ENCODE measurements at places on chromosomes 4 and X.

DNA sequence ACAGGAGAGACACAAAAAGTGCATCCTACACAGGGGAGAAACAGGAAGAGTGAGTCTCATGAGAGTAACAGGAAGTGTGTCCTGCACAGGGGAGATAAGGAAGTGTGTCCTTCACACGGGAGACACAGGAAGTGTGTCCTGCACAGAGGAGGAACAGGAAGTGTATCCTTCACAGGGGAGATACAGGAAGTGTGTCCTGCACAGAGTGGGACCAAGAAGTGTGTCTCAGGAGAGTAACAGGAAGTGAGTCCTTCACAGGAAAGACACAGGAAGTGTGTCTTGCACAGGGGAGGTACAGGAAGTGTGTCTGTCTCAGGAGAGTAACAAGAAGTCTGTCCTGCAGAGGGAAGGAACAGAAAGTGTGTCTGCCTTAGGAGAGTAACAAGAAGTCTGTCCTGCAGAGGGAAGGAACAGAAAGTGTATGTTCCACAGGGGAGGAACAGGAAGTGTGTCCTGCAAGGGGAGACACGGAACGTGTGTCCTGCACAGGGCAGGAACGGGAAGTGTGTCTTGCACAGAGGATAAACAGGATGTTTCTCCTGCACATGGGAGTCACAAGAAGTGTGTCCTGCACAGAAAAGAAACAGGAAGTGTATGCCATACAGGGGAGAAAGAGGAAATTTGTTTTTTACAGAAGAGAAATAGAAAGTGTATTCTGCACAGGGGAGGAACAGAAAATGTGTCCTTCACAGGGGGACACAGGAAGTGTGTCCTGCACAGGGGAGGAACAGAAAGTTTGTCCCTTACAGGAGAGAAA lies 102.0 kb downstream of the ARSF start:
- DNase-seq = no peak

- DNase-seq = no peak
Observed at GRCh38 chrX:42017971-42018370, 94.6 kb upstream of the CASK start.

GRCh38 chr4:180530787-180531186 lies 1712.4 kb upstream of the TENM3 start:
- no peak for DNase-seq

DNA sequence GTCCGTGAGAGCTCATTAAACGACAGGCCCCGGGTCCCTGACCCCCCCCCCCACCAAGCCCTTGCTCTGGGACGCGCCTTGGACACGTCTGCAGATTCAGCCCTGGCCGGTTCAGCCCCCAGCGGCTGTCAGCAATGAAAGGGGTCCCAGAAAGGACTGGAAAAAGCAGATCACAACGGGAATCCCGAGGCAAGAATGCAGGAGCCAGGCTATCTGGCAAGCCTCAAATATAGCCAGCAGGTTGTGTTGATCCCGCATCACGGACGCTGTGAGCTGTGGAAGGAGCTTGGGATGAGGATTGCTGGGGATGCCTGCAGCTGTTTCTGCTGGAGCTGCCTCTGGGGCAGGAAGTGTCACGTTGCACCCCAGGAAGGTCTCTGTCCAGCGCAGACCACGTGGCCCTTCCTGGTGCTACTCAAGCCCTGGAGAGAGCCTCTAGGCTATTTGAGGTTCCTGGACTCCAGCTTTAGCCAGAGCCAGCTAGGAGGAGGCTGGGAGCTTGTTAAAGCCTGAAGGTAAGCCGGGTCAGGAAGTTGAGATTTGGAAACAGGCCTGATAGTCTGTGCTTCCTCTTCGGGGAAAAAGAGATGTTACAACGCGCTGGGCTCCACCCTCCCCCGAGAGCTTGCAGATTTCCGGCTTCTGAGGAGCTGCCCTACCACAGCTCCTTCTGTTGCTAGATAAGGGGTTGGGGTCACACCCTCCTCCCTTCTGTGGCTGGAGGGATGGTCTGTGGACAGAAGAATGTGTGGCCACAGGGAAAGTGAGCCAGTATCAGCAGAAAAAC lies 19.3 kb upstream of the CSF2RA start:
- peak; percentile 40 for DNase-seq

GRCh38 chr4:16967722-16968121 lies 69.3 kb upstream of the LDB2 start:
- no peak for DNase-seq

DNA sequence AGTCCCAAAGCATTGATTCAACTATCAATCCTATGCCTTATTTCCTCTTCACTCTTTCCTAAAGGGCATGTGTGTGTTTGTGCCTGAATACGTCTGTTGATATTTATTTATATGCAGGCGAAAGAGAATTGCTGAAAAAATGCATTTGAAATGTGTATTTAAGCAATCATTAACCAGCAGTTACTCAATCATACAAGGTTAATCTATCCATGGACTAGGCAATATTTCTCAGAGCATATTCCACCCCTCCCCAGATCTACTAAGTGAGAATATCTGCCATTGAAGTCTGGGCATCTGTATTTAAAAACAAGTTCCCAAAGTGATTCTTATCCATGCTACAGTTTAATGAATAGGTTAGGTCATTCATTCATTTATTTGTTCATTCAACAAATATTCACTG lies 113.6 kb downstream of the RASGEF1B start:
- DNase-seq = no peak

GRCh38 chr4:140719686-140720085 lies 36.5 kb downstream of the TBC1D9 start:
- DNase-seq = no peak

GRCh38 chr4:72557021-72557420 lies 12.0 kb downstream of the ADAMTS3 start:
- no peak for DNase-seq

DNA sequence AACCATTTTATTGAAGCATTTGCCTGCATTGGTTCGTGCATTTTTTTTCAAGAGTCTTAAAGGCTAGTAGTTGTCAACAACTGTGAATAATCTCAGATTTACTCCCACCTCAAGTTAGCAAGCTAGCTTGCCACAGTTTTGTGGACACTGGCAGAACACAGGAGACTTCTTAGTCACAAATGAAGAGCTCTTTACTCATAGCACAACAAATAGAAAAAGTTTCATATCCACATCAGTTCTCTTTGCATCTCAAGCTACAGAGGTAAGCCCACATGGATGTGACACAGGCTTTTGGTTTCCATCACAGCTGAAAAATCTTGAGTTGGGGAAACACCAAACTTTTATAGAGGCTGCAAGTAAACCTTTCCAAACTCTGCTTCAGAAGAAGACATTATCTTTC lies 2315.7 kb upstream of the TENM3 start:
- DNase-seq = no peak

- no peak for DNase-seq
Observed at GRCh38 chrX:153055871-153056749, at the start of gene PNMA3. Gene PNMA3 (plus strand): TSS chrX:153056470. CDS start chrX:153057056, 586 bp downstream.

DNA sequence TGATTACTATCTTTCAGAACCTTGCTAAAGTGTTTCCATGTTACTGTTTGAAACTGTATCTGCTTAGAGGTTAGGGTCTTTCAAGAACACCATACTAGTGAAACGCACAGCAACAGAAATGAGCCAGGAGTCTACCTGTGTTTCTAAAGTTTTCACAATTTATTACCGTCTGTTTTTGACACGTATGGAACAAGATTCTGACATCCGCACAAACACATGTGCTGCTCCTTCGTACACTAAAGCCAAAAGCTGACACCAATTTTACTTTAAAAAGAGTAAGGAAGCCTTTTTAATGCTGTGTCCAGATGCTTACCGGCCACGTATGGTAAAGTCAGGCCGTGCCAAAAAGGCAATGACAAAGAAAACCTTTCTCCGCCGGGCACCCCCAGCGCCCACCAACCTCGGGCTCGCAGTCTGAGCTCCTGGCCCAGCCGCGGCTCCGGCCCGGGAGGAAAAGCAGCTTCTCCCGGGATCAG lies 532 bp downstream of the RPS4X start:
- no peak for DNase-seq

- DNase-seq = no peak
Observed at GRCh38 chr4:110475881-110476818, at the start of gene ENPEP. Gene ENPEP (plus strand): TSS chr4:110476155. CDS start chr4:110476415, 260 bp downstream.

DNA sequence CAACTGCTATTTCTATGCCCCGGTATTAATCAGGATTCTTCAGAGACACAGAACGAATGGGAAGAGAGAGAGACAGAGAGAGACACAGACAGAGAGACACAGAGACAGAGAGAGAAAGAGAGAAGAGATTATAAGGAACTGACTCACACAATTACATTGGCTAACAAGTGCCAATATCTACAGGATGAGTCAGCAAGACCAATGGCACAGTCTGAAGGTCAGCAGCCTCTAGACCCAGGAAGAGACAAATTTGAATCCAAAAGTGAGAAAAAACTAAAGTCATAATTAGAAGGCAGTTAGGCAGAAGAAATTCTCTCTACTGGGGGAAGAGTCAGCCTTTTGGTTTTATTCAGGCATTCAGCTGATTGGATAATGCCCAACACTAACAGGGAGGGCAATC lies 187.3 kb downstream of the MAB21L2 start:
- no peak for DNase-seq

DNA sequence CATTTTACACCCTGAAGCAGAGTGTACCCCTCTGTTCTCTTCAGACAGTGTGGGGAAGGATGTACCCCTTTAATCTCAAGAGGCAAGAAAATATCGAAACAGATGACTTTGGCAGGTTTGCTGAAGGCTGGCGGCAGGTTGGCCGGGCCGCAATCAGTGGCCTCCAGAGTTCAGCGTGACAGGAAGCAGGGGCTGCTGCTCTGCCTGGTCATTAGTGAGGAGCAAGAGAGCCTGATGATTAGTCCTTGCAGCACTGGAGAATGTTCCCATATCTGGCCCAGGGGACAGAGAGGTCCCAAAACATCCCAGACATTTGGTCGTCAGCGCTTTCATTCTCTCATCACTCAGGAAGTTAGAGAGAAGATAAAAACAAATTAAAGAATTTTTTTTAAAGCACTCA lies 352.8 kb downstream of the SPRY1 start:
- DNase-seq = no peak

GRCh38 chr4:14293582-14293981 lies 666.1 kb upstream of the BOD1L1 start:
- DNase-seq = no peak

DNA sequence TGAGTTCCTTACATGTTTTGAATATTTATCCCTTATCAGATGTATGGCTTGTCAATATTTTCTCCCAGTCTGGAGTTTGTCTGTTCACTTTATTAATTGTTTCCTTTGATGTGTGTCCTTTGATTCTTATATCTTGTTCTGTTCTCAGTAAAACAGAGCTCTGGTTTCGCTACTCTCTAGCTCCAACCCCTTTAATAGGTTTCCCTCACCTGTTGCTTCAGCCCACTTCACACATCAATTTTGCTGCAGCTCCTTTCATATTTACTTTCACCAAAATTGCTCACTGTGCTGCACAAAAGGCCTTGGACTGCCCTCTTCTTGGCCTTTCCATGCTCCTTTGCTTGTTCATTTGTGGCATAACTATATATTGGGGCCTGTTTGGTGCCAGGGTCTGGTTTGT lies 85.1 kb downstream of the CFAP299 start:
- DNase-seq = no peak

- DNase-seq = no peak
Observed at GRCh38 chr4:182451441-182451840, 208.2 kb downstream of the TENM3 start.

DNA sequence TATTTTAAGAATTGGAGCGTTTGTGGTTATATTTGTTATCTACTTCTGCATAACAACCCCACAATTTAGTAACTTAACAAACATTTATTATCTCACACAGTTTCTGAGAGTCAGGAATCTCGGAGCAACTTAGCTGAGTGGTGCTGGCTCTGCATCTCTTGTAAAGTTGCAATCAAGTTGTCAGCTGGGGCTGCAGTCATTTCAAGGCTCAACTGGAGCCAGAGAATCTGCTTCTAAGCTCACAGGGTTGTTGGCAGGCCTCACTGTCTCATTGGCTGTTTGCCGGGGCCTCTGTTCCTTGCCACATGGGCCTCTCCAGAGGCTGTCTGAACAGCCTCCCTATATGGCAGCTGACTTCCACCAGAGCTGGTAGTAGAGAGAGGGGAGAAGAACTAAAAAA lies 281.2 kb upstream of the GNPDA2 start:
- DNase-seq = no peak

- no peak for DNase-seq
Observed at GRCh38 chr4:84547211-84547610, 35.7 kb upstream of the CDS1 start.

DNA sequence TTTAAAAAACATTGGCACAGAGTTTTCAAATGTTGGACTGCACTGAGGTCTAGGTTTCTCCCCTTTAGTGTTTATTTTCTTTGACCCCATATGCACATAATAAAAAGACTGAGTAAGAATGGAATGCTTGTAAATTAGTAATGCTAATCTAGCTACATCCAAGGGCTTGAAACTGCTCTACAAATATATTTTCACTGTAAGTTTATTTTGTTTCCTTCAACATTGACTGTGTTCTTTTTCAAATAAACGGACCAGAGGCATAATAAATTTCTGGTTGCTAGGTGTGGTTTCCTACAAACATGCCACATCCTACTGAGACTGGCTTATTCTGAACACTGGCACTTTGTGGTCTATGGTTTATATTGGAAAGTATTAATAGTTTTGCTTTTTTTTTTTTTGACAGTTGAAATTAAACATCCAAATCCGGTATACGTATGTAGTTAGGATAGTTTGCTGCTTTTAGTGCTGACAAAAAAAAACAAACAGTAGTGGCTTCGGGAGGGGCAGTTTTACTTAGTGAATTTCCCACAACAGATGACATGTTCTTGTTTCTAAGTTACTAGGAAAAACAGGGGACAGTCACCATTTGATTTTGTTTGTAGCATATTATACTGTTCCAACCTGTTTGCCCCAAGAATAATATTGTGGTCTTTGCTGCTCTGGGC lies 13.2 kb downstream of the CA5B start:
- no peak for DNase-seq

DNA sequence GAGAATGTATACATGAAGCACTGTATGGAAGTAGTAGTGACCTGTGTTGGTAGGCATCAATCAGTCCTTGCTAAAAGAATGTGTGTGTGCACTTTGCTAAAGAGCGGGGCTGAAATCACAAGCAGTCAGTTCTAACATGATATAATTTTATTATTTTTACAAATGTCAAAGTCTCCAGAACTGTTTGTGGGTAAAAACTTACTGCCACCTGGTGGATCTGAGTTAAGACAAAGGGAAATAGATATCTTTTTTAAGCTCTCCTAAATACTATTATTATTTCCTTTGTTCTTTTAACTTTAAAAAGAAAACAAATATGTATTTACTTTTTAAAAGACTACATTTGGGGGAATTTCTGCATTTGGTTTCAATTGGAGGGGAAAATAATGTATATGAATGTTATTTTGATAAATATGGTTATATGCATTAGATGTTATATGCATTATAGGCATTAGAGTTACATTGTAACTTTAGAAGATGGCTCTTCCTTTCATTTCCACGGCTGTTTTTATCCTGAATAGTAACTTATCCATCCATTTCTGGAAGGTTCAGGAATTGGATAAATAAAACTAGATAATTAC lies 7.8 kb upstream of the CLOCK start:
- DNase-seq = no peak

- DNase-seq = no peak
Observed at GRCh38 chr4:132818091-132818490, 331.0 kb upstream of the PCDH10 start.

GRCh38 chrX:120318411-120318810 lies 7.2 kb upstream of the TMEM255A start:
- no peak for DNase-seq

All from stimulated activated CD8-positive, alpha-beta memory T cell treated with anti-CD3 and anti-CD28 coated beads, Interleukin-7, amount 100 ng/mL, for 4 hours (primary cell).